AG04449 (cell line): ENCODE measurements at places on chromosomes 11 and 22.

DNA sequence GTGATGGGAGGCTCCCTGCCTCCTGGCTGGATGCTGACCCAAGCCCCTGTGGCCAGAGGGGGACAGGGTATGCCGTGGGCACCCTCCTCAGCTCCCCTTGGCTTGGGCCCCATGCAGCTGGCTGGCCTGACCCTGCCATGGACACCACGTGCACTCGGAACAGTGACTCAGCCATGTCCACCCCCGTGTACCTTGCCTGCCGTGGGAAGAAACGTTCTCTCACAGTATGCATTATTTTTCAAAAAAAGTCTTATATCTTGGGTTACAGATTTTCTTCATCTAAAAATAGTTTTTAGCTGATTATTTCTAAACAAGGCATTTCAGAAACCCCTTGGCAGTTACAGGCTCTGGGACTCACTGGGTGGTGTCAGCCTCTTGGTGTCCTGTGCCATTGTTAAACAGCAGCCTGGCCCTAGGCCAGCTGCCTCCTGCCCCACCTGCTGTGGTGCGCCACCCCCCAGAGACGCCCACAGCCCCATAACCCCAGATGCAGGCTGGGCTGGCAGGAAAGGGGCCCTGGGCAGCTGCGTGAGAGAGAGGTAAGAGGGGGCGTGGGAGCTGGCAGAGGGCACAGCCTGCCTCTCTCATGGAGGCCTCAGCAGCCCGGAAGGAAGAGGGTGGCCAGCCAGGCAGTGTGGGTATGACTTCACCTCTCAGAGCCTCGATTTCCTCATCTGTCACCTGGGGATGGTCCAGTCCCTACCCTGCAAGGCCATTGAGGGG lies 99.8 kb downstream of the MORC2 start:
- no peak for DNase-seq

GRCh38 chr11:75264971-75265370 lies 24.4 kb downstream of the TPBGL start:
- DNase-seq = no peak

DNA sequence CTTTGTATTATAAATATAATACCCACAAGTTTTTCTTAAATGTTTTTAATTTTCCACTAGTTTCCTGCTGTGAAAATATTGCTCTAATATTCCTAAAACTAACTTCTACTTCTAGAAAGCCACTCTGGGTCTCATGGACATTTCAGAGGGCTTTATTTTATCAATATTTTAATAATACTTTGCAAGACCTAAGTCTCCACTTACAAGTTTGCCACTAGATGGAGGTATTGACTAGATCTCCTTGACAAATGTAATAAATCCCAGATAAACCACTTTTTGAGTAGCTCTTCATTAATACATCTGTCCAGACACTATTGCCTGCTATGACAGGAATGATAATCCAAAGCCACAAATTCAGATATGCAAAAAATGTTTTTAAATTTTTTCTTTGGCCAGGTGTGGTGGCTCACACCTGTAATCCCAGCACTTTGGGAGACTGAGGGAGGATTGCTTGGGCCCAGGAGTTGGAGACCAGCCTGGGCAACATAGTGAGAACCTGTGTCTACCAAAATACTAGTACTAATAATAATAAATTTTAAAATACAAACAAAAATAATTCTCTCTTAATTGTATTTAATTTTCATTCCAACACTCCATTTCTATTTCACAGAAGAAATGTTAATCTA lies 3.5 kb upstream of the ACAT1 start:
- no peak for DNase-seq

GRCh38 chr11:72899238-72899637 lies 85.0 kb downstream of the ATG16L2 start:
- DNase-seq = no peak

DNA sequence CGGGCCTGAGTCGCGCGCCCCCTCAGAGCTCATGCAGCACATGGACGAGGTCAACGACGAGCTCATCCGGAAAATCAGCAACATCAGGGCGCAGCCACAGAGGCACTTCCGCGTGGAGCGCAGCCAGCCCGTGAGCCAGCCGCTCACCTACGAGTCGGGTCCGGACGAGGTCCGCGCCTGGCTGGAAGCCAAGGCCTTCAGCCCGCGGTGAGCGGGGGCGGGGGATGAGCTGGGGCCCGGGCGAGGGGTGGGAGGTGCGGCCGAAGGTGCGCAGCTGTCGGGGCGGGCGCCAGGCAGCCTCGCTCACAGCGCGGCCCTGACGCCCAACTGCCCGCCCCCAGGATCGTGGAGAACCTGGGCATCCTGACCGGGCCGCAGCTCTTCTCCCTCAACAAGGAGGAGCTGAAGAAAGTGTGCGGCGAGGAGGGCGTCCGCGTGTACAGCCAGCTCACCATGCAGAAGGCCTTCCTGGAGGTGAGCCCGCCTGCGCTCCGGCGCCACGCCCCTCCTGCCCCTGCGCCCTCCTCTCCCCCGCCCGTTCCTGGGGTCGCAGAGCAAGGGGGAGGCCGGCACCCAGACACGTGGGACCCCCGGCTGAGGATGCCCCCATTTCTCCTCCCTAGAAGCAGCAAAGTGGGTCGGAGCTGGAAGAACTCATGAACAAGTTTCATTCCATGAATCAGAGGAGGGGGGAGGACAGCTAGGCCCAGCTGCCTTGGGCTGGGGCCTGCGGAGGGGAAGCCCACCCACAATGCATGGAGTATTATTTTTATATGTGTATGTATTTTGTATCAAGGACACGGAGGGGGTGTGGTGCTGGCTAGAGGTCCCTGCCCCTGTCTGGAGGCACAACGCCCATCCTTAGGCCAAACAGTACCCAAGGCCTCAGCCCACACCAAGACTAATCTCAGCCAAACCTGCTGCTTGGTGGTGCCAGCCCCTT lies 20.5 kb downstream of the EPS8L2 start:
- no peak for DNase-seq

- DNase-seq = no peak
Observed at GRCh38 chr11:65489706-65490320, 9.0 kb upstream of the MALAT1 start.

DNA sequence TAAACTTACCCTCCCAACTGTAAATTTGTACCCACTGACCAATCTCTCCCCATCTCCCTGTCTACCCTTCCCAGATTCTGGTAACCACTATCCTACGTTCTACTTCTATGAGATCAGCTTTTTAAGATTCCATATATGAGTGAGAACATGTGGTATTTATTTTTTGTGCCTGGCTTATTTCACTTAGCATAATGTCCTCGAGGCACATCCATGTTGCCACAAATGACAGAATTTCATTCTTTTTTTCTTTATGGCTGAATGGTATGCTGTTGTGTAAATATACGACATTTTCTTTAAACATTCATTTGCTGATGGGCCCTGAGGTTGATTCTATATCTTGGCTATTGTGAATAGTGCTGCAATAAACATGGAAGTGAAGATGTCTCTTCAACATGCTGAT lies 74.7 kb upstream of the RRM1 start:
- DNase-seq = no peak

- DNase-seq = no peak
Observed at GRCh38 chr22:43847376-43848289, 14.7 kb downstream of the SULT4A1 start.

DNA sequence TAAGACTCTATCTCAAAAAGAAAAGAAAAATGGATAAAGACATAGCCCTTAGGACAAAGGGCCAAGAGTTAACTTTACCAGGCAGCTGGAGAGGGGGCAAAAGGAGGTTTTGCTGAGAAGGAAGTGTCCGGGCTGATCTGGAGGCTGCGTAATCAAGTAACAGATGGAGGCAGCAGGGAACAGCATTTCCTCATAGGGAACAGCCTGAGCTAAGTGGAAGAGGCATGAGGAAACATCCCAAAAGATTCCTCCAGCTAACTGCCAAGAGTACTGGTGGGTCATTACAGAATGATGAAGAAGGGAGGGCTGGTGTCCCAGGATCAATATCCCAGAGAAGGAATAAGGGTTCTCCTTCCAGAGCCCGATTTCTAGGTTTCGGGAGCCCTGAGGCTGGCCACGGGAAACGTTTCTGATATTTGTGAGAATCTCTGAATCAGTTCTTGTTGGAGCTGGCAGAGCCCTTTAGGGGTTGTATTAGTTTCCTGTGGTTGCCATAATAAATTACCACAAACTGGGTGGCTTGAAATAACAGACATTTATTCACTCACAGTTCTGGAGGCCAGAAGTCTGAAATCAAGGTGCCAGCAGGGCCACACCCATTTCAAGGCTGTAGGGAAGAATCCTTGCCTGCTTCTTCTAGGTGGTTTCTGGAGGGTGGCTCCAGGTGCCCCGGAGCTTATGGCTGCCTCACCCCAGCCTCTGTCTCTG lies 21.2 kb downstream of the LIF start:
- DNase-seq = no peak

GRCh38 chr22:38886333-38886732 lies 14.3 kb upstream of the CBX6 start:
- DNase-seq = no peak

DNA sequence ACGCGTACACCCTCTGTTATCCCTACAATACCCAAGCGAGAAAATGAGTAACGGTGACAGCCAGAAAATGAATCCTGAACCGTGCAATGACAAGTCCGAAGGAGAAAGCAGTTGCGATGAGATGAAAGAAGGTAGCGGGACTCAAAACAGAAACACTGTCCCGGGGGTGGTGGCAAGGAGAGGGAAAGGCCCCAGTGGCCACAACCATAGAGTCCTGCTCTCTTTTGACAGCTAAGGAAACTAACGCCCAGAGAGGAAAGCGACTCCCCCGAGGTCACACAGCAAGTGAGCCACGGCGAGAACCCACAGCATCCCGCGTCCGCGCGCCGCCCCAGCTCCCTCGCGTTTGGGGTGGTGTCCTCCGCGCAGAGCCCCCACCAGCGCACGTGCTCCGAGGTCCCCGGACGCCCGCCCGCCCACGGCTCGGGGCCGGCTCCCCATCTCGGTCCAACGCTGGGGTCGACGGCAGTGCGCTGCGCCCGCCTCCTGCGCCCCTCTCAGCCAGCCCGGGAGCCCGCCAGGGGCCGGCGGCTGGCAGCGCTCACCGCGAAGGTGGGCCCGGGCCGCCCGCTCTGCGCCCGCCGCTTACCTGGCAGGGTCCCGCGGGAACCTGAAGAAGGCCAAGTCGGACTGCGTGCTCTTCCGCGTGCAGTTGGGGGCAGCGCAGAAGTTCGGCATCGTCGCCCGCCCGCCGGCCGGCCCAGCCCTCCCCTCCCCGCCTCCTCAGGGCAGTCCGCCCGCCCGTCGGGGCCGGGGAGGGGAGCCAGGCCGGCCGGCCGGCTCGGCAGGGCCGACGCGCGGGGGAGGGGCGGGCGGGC lies 564 bp downstream of the THAP12 start:
- DNase-seq = no peak

DNA sequence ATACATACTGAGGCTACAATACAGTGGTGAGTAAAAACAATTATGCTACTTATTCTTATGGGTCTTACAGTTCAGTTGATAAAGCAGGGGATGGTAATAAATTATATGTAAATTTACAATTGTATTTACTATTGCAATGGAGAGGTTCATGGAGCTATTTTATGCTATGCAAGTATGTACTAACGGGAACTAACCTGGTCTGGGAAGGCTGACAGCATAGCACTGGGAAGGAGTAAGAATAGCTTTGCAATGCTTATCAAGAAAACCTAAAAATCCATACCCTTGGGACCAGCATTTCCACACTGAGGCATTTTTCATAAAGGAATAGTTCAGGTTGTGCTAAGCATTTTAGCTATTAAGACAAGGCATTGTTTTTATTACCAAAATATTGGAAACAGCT lies 700.6 kb downstream of the NELL1 start:
- DNase-seq = no peak

DNA sequence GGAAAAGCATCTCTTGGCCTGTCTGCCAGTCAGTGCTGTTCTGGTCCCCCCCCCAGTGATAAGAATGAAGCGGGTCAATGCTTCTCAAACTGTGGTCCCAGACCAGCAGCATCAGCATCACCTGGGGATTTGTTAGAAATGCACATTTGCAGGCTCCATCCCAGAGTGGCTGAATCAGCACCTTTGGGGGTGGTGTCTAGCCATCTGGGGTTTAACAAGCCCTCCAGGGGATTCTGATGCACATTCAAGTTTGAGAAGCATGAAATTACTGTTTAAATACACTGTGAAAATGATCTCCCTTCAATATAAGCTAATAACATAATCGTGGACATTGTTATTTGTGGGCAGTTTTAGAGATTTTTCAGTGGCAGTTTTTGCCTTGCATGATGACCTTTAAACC lies 133.5 kb downstream of the MYO18B start:
- no peak for DNase-seq

DNA sequence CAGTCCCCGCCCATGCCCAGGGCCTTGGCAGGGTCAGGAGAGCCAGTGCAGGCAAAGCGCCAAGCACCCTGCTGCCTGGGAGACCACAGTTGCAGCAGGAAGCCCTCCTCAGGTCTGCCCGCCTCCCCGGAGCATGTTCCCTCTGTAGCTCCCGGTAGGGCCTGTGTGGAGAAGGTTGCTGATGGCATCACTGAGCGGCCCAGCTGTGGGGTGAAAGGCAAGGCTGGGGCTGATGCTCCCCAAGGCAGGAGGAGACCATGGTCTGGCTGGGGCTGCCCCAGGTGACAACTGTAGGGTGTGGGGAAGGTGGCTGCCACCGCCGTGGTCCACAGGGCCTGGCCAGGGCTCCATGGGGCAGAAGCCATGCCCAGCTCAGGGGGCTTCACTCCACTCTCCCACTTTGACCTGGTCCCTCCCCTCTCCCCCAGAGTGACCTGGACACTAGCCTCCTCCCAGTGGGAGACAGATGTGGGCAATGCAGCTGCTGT lies 53.0 kb downstream of the CDKN1C start:
- no peak for DNase-seq

- DNase-seq = no peak
Observed at GRCh38 chr22:38259370-38259769, 13.4 kb downstream of the TMEM184B start.

- DNase-seq = no peak
Observed at GRCh38 chr11:37320921-37321320, 722.9 kb upstream of the RAG2 start.

DNA sequence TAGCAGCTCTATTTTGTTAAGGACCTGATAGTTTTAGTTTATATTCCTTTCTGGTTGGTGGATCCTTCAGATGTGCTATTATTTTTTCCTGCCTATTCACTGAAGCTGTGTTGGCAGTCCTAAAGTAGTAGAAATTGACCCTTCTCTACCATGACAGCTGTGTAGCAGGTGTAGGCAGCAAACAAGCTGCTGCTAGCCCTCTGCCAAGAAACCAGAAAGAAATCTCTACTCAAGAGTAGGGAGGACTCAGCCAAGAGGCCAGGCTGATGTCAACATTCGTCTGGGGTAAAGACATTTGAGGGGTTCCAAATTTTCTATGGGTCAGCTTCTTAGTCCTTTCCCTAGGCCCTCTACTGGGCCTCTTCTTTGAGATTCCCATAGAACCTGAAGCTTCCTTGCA lies 51.2 kb downstream of the CSTF3 start:
- no peak for DNase-seq
